Activated CD4-positive, alpha-beta T cell treated with anti-CD3 and anti-CD28 coated beads, Interleukin-2, amount 50 U/mL, for 48 hours (primary cell): ENCODE measurements at places on chromosomes 2 and 18.

DNA sequence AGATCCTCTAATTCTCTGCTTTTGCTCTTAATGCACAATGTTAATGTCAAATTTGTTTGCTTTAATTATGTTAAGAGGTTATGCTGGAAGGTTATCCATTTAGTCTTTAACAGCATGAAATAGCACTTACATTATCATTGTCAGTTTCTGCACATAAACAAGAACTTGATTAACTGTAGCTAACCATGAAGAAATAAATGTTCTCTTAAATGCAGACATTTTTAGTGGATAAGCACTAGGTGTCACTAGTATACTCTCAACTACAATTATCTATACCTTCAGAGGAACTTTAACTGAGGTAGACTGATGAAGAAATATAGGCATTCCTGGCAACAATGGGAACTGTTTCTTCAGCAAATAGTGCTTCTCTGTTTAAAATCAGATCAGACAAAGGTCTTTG, 178.8 kb upstream of the CHST9 start:
- no peak for DNase-seq

DNA sequence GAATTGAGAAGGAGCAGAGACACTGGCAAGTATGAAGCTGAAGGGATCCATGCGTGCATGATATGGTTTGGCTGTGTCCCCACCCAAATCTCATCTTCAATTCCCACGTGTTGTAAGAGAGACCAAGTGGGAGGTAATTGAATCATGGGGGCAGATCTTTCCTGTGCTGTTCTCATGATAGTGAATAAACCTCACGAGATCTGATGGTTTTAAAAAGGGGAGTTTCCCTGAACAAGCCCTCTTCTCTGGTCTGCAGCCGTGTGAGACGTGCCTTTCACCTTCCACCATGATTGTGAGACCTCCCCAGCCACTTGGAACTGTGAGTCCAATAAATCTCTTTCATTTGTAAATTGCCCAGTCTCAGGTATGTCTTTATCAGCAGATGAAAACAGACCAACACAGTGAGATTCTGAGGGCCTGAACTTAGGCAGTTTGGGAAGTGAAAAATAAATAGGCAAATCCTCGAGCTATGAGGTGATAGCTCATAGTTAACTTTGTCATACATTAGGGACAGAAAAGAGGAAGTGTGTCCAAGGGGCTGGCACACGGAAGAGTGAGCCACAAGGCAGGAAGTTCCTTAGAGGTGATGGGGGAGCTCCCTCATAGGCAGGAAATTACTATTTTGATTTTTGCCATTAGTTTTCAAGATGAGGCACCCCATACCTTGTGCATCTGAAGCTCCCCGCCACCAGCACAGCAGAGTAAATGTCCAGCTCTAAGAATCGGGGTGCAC, 658.8 kb upstream of the ID2 start:
- no peak for DNase-seq

- no peak for DNase-seq
These were observed 14.8 kb downstream of the KLHL29 start for GRCh38 chr2:23399674-23400261.

GRCh38 chr2:222298311-222299150, at the start of gene PAX3:
PAX3 (minus strand) TSS chr2:222298998; CDS start chr2:222298615, 383 bp downstream.
- no peak for DNase-seq

DNA sequence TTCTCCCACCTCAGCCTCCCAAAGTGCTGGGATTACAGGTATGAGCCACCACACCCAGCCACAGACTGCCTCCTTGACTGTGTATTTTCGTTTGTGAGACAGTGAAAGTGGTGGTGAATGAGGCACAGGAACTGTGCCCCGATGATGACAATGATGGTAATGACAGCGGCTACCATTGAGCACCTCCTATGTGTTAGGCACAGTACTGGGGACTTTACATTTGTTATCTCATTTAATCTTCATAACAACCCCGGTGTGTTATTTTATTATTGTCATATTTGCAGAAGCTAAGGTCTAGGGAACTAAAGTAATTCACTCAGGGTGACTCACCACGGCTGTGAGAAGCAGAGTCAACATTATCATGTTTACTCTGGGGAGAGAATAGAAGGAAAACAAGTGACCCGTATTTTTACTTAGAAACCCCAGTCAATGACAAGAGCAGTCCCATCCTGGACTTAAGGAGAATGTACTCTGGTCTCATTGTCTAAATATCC, 77.6 kb upstream of the ALPP start:
- DNase-seq: no peak

DNA sequence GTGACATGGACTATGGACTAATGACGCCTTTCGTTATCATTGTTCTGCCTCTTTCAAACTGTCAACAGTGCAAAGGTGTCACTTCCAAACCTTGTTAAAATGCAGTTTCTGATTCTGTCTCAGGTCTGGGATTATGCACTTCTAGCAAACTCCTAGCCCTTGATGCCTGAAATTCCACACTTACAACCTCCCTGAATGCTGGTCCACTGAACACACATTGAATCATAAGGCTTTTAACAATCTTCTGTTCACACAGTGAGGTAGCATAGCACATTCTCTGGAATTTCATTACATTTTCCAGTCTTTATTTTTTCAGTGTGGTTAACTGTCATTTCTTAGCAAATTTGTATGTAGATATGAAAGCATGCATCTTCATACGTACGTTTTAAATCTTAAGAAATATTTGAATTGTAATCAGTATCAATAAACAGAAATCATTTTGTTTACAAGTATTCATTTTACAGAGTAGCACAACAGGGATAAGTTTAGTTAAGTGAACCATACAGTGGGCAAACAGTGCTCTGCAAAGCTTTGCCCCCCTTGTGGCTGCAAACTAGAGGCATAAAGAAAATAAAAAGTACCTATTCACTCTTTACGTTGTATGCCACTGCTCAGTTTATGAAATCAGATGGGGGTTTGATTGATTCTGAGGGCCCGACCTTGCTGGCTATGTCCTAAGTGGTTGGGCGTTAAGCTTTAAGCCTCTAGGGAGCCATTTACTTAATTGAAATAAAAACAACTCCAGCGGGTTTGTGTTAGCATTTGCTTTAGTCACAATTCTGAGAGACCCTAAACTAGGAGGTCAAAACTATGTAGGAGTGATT, 250.8 kb downstream of the LRRTM1 start:
- DNase-seq: no peak

DNA sequence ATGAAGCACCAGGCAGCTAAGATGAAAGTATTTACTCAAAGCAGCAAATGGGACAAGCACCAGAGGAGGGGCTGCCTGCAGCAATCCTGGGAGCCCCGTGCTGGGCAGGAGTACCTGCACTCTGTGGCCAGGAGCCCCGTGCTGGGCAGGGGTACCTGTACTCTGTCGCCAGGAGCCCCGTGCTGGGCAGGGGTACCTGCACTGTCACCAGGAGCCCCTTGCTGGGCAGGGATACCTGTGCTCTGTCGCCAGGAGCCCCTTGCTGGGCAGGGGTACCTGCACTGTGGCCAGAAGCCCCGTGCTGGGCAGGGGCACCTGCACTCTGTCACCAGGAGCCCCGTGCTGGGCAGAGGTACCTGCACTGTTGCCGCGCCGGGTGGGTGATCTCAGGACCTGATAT, 158.6 kb downstream of the MYT1L start:
- DNase-seq: no peak

DNA sequence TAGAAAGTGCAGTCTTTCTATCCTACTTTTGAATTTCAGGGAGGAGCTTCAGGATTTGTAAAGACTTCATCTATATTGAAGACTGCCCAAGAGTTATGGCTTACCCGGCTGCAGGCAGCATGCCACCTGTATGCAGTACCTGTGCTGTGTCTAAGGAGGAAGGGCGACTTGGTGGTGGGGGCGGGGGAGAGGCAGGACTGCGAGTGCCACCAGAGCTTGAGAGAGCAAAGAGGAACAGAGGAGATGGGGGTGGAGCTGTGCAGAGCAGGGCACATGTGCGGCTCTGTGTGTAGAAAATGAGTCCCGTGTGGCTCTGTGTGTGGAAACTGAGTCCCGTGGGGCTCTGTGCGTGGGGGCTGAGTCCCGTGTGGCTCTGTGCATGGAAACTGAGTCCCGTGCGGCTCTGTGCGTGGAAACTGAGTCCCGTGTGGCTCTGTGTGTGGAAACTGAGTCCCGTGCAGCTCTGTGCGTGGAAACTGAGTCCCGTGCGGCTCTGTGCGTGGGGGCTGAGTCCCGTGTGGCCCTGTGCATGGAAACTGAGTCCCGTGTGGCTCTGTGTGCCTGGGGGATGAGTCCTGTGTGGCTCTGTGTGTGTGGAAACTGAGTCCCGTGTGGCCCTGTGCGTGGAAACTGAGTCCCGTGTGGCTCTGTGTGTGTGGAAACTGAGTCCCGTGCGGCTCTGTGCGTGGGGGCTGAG, 43.2 kb downstream of the LDLRAD4 start:
- DNase-seq: no peak

- no peak for DNase-seq
These were observed 42.8 kb upstream of the GALR1 start for GRCh38 chr18:77206676-77207374.

- no peak for DNase-seq
These were observed 9.8 kb downstream of the NR4A2 start for GRCh38 chr2:156322686-156323231.

- DNase-seq: no peak
These were observed 35.1 kb downstream of the DCDC2C start for GRCh38 chr2:3738454-3738853.

GRCh38 chr2:31920962-31921361, 89.8 kb downstream of the MEMO1 start:
- no peak for DNase-seq

DNA sequence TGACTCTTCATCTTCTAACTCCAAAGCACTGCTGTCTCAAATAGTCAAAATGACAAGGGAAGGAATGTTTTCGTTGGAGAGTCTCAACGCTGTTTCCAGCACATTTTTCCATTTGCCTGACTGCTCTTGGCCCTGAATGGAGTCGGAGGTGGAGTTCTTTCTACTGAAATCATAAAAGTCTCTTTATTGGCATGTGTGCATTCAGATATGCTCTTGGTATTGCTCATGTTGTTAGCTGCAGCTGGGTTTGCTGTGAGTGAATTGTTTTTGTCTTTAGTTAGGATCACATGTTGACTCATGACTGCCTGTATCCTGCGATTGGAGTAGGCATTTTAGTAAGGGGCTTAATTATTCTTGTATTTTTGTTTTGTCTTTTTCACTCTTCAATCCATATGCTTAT, 16.8 kb downstream of the TMEM17 start:
- no peak for DNase-seq

DNA sequence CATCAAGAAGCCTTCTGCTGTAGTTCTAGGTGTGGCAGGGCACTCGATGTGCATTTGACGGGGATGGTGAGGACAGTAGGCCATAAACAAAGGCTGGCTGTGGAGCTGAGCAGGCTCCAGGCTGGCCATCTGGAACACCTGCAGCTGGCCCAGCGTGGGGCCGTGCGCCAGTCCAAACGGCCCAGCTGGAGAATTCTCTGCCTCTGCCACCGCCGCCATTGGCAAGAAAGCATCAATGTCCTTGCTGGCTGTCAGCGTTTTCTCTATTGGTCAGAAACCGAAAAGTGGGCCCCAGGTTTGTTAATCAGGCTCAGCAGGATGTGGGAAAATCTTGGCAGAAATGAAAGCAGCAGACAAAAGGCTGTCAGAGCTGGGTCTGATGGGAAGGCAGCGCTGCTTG, 24.0 kb upstream of the CTIF start:
- DNase-seq: no peak

DNA sequence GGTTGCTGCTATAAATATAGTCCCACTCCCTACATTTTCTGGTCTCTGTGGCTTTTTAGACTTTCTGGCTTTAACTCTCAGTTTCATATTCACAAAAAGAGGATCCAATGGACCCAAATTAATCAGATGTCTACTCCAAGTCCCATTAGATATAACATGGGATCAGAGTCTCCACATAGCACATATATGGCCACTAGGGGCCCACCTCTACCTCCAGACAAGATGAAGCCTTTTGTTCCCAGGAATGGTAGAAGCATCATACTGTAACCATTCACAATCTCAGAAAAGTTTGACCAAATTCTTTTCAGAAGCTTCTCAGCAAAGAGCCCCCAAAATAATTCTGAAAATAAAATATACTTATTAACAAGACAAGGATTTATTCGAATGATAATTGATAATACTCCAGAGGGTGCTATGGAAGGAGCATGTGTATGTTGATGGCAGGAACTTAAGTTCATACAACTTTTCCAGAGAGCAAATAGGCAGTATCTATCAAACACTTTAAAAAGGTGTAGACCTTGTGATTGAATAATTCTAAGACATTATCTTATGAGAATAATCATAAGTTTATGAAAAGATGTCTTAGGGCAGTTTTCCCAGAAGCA, 382.3 kb upstream of the CRIM1 start:
- DNase-seq: no peak

- DNase-seq: no peak
These were observed 94.7 kb upstream of the BOD1L2 start for GRCh38 chr18:57052173-57052572.

DNA sequence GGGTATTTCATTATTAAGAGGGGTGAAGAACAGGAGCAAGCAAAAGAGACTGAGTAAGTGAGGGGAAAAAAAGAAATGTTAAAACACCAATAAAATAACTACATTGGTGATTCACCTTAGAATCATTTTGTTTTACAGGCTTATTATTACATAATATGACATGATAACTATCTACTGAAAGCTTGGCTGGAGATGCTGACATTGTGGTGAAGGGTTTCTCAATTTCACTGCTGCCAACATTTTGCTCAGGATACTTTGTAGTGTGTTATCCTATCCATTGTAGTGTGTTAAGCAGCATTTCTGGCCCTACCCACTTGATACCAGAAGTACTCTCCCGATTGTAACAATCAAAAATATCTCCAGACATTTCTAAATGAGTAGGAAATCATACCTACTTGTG, 1564.6 kb upstream of the NXPH2 start:
- DNase-seq: no peak

- no peak for DNase-seq
These were observed 3.8 kb upstream of the UGT1A5 start for GRCh38 chr2:233708942-233709341.

DNA sequence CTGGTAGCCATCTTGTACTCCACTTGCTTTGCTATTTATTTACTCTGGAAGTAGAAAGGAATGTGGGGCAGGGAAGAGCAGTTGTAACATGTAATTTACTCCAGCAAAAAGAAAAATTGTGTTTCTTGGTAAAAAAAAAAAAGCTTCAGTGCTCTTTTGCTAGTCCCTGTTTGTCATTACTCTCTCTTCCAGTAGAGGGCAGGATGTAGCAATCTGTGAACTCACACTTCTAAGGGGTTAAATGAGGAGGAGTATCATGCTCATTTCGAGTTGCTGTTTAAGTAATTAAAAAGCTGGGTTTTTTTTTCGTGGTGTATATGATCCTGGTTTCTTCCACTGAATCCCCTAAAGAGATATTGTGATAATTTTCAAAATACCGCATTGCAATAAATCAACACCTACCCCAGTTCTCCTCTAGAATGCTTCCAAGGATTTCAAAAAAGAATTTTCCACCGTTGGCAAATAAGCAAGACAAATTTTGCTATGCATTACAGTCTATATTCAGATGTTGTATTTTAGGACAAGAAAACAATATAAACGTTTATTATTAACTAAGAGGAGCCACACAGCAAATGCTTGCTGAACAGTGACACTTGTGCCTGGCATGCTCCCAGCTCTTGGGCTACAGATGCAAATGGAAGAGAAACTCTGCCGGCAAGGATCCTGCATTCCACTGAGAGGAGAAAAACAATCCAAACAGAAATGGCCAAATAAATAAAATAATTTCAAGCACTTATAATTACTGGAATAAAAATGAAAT, 261.6 kb downstream of the ASXL3 start:
- DNase-seq: no peak

GRCh38 chr2:170744248-170745002, 25.8 kb upstream of the ERICH2 start:
- no peak for DNase-seq
